ENCODE measurements at places on chromosomes 6 and 20.

DNA sequence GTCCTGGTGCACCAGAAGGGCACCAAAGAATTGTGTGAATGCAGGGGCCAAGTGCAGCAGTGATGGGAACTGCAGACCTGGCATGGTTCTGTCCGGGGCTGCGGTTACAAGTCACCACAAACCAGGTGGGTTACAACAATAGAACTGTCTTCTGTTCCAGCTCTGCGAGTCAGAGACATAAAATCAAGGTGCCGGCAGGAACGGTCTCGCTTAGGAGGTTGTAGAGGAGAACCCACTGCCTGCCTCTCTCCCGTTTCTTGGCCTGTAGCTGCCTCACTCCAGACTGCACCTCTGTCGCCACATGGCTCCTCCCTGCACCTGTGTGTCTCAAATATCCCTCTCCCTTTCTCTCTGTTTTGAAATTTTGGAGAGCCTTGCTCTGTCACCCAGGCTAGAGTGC, 143.3 kb downstream of the TAF4 start:
- DNase-seq, result no peak

- DNase-seq, result no peak
These were observed 99.8 kb downstream of the LY86 start for GRCh38 chr6:6688283-6688682.

GRCh38 chr6:90212274-90212673, 84.4 kb downstream of the BACH2 start:
- DNase-seq, result no peak

GRCh38 chr20:19628570-19629134, 129.4 kb upstream of the RIN2 start:
- no peak for DNase-seq

DNA sequence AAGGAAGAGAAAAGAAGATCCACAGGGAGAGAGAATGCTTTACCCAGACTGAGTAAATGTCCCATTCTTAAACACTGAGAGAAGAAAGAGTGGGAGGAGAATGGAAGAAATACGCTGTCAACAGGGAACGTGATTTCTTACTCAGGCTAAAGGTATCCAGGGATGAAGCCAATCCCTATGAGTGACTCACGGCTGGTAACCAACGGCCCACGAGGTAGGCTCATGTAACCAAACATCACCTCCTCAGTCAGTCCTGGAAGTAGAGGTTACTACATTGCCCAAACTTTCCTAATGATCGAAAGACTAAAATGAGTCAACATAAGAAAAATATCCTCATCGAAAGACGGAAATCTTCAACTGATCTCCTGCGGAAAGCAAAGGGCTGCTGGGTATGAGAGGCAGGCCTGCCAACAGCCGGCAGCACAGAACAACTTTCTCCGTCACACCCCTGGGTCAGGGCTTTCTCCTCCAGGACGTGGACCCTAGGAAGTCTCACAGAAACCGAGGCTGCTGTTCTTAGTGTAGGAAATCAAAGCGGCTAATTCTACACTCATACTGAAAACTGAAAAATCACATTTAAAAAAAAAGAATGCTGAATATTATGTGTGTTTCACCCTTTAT, 292.6 kb downstream of the GMDS start:
- DNase-seq, result no peak

DNA sequence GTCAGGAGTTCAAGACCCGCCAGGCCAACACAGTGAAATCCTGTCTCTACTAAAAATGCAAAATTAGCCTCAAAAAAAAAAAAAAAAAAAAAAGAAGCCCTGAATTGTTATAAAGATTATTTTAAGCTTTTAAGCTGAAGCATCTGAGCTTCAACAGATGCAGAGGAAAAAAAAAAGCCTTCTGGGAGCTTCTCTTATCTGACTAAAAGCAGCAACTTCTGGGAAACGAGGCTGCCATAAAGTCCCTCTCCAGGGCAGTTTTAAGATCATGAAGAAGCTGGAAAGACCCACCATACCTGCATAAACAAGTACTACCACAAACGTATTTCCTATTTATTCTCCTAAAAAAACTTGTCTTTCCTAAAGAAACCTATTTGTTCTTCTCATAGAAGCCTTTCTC, 3.6 kb downstream of the SERINC3 start:
- DNase-seq, result no peak

- DNase-seq, result no peak
These were observed 62.6 kb upstream of the THEMIS start for GRCh38 chr6:127963495-127963894.

GRCh38 chr20:49615401-49616153, 47.6 kb upstream of the PTGIS start:
- no peak for DNase-seq

GRCh38 chr6:84739866-84740208, 24.6 kb downstream of the TBX18 start:
- no peak for DNase-seq

All from activated CD4-positive, CD25-positive, alpha-beta regulatory T cell (primary cell).